Esophagus squamous epithelium (tissue), 5 donors: ENCODE measurements at places on chromosomes 6 and 20.

DNA sequence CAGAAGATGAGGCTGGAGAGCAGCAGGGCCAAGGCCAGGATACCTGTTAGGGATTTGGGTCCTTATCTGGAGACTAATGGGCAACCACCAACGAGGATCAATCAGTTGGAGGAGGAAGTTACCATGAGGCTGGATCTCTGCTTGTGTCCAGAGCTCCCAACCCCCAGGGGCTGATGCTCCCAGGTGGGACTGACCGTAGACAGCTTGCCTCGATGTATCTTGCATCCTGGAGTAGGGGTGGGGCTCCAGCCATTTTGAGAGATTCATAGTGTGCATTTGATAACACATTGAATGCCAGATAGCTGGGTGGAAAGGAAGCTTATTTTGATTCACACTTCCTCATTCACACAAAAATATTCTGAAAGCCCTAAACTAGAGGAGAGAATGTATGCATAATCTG, 4.6 kb upstream of the RFPL4B start:
- DNase-seq: no peak

DNA sequence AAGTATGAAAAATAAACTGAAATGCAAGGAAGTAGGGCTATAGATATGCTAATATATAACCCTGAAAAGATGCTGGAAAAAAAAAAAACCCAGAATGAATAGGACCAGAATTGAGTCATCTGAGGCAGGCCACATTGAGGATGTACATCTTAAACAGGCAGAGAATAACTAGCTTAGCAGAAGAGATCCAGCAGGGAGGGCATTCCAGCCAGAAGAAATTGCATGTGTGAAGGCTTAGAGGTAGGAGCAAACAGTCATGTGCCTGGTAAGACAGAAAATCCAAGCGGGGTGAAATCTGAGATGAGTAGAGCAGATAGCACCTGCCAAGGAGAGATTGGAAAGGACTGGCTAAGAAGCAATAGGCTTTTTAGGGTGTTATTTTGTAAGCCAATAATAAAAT, 2.6 kb downstream of the COL19A1 start:
- DNase-seq: no peak

- DNase-seq: no peak
Observed at GRCh38 chr20:51331481-51331880, 211.0 kb downstream of the NFATC2 start.

DNA sequence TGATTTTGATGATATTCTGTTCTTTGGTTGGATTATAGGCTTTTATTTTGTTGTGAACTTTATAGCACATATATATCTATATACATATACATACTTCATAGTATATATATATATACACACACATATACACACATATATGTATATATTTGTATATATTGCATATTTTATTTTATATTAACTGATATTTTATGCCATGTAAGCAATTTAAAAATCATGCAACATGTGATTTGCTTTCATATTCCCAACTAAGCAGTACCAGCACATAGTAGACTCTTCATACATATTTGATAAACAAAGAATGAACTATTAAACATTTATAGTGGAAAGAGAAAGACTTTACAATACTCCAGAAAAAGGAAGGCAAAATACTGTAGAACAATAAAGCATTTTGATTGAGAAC, 679.2 kb downstream of the TENT5A start:
- DNase-seq: no peak

GRCh38 chr6:88538130-88538706, 372.1 kb upstream of the CNR1 start:
- DNase-seq: no peak

DNA sequence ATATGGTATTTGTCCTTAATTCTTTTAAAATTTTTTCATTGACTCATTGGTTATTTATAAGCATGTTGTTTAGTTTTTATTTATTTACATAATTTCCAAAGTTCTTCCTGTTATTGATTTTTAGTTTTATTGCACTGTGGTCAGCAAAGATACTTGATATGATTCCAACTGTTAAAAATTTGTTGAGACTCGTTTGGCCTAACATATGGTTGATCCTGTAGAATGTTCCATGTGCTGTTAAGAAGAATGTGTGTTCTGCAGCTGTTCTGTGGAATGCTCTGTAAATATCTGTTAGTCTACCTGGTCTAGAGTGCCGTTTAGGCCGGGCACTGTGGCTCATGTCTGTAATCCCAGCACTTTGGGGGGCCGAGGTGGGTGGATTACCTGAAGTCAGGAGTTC, 197.7 kb downstream of the CD109 start:
- no peak for DNase-seq

DNA sequence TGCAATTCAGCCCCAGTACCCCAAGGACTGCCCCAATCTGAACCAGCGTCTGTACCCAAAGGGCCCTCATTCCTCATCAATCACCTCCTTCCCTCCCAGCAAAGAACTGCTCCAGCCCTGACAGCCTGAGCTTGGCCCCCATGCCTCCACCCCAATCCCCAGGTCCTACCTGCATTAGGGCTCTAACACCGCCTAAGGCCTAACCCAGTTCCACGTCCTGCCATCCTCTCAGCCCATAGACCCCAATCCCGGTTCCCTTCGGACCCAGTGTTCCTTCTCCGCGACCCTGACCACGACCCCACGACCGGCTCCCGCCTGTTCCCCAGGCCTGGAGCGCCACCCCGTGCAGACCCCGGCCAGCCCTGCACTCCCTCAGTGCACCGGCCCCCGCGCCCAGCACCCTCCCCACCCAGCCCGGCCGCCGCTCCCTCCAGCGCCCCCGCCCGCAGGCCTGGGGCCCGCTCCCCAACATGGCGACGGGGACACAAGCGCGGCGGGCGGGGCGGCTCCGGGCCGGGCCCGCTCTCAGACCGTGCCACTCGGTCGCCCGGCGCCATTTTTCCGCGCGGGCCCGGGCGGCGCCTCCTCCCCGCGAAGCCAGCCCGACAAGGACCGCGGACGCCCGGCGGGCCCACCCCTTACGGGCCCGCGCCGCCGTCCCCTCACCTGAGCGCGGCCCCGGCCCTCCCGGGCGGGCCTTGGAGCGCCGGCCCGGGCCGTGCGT, 483 bp downstream of the NCOA6 start:
- no peak for DNase-seq

- no peak for DNase-seq
Observed at GRCh38 chr6:22737331-22737730, 168.0 kb downstream of the HDGFL1 start.

DNA sequence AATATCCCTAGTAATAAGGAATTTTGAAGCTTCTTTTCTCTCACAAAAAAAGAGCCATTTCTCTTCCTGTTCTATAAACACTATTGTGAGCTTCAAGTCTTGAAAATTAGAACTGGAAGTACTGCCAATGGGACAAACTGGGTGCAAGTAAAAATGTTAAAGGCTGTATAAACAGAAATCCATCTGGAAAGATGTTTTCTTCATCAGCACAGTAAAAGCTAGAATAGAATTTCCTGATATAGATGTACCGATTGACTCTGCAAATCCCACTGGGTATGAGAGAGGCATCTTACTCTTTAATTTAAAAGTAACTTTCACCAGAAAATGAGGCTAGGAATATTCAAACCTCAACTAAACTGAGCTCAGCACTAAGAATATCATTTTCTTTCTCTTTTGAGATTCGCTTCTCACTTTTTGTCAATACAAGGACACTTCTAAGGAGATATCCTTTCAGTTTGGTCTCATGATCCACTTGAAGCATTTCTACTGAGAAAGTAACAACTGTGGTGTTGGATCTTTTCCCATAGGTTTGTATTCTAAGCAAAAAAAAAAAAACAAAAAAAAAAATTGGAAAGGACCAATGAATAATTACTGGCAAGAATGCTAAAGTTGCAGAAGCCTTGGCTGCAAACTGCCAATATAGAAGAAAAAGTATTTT, 169.0 kb upstream of the PRDM1 start:
- DNase-seq: no peak

GRCh38 chr20:51688600-51689244, 79.5 kb downstream of the ATP9A start:
- DNase-seq: no peak

- DNase-seq: no peak
Observed at GRCh38 chr20:3297079-3297378, 58.0 kb upstream of the SLC4A11 start.

DNA sequence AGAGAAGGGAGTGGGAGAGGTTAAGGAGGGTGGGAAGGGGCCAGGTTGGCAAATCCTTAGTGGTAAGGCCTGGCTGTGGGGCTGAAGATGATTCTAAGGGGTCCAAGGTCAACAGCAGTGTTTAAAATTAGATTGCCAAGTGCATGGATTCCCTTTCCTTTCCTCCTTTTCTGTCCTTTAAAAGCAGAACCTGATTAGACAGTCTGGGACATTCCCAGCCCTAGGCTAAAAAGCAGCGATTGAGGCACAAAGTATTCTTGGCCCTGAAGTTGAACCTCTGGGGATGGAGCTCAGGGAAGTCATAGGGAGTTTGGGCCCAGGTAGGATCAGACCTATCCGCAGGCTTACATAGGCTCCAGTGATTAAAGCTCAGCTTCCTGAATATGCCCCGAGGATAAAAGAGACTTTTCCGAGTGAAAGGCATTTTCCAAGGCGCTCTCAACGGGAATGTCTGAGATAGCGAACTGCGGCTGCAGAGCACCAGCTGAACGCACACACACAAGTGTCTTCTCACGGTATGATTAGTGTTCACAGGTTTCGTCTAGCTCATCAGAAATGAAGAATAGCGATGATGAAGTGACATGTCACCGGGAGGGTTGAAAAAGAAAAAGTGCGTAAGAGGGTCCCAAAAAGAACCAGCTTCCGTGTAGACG, 787 bp upstream of the CARMIL1 start:
- no peak for DNase-seq

GRCh38 chr6:91198588-91199255, 611.9 kb upstream of the MAP3K7 start:
- DNase-seq: no peak

DNA sequence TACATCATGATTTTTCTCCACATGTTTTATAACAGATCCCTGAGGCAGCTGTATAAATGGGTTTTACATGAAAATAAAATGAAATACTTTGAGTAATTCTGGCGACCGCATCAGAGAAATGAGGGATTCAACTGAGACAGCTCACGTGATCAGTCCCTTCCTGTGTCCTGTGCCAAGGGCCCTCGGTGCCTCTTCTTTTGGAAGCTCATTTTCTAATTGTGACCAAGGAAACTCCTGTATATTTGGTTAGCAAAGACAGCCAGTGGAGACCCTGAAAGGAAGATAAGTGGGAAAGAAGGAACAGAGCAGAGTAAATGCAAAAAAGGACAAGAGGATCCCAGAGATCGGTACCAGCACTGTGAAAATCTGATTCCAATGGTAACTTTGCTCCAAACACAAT, 129.9 kb downstream of the FYN start:
- no peak for DNase-seq

DNA sequence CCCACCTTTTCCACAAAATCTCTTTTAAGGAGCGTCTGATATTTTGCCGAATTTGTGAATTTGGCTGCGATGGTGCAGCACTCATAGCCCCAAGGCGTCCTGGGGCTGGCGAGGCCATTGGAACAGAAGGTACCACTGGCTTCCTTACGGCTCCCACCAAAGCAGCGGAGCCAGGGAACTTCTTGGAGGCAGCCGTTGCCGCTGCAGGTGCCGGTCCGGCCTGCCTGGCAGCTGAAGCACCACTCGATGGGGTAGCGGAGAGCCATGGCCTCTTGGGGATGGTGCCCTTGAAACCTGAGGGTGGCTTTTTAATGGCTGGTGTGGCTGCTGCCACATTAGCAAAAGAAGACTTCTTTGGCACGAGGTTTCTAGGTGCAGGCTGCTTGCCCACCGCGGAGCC, 29.8 kb downstream of the DIDO1 start:
- DNase-seq: no peak

GRCh38 chr6:109901976-109902375, 76.1 kb upstream of the GPR6 start:
- no peak for DNase-seq

DNA sequence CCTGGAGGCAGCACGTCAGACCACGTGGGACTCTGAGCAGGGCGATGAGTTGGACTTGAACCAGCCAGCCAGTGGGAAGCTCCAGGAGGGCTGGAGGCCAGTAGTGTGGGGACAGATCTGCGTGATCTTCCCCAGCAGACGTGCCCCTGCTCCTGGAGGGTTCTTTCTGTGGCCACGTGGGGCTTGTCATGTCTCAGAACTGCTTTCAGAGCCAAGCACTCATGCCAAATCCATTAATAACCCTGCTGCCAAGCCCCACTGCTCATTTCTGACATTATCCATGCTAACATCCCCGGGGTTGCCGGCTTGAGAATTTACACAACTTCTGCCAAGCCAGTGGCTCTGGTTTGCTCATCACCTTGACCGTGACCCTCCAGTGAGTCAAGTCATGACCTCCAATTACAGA, 38.3 kb downstream of the SIRPA start:
- no peak for DNase-seq

DNA sequence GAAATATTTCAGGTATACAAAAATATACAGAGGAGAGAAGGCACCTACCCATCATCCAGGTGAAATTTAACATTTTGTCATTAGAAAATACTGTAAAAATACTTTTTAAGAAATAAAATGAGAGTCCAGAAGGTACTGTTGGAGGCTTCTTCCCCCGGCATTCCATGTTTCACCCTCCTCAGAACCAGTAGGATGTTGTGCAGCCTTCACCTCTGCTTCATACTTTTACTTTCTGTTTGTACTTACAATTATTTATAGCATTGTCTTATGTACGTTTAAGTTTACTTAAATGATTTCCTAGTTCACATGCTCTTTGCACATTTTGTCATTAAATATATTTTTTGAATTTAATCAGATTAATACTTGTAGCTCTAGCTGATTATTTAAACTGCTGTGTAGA, 30.9 kb downstream of the TMEM200A start:
- DNase-seq: no peak

GRCh38 chr20:48951646-48952045, 30.1 kb downstream of the ARFGEF2 start:
- no peak for DNase-seq

- no peak for DNase-seq
Observed at GRCh38 chr6:148713921-148714320, 32.9 kb upstream of the UST start.

- DNase-seq: no peak
Observed at GRCh38 chr6:165135889-165136288, 173.5 kb downstream of the C6orf118 start.

GRCh38 chr20:57440678-57441509, 49.7 kb downstream of the RBM38 start:
- DNase-seq: no peak

- no peak for DNase-seq
Observed at GRCh38 chr20:62921119-62921687, 5.1 kb downstream of the DIDO1 start.

DNA sequence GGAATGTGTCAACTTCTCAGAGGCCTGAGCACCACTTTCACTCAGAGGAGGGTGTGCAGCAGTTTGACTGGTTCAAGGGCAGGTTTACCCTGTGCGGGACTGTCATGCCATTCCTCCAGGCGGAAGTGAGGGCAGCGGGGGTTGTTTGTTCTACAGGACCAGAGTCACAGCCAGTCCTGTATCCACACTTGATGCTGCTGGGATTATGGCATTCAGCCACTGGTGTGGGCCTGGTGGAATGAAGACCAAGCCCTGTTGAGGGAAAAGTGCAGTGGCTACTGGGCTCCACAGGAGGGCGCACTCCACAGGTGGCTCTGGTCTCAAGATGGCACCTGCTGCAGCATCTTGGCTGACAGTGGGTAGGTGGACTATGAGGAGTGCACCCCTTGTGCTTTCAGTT, 14.8 kb downstream of the SEMG2 start:
- no peak for DNase-seq
